ENCODE measurements at places on chromosomes 7 and 10.

- no peak for DNase-seq
These were observed 81.4 kb downstream of the VIPR2 start for GRCh38 chr7:159063046-159063840.

GRCh38 chr10:79103585-79103984 is 34.8 kb downstream of the ZMIZ1 start:
- no peak for DNase-seq

GRCh38 chr10:62755662-62756653 is 48.6 kb upstream of the ADO start:
- peak; percentile 10 for DNase-seq

GRCh38 chr10:82284180-82284579 is 409.2 kb downstream of the NRG3 start:
- DNase-seq = no peak

DNA sequence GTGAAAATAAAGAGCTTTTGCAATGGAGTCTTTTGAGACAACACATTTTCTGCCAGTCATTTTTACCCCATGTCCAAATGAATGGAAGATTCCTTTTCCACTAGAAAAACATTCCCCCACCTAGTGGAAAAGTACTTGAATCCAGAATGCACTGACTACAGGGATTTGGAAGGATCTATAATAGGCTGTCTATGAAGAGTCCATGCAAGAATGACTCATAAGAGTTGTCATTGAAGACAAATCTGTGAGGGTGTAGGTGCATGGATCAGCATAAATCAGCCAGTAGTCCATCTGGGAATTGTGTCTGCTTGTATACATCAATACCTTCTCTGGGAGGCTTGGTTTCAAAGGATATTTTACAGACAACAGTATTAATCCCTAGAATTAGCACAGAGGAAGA is 32.5 kb upstream of the TRUB1 start:
- DNase-seq = no peak

- no peak for DNase-seq
These were observed 42.4 kb upstream of the AGBL3 start for GRCh38 chr7:134943785-134944400.

DNA sequence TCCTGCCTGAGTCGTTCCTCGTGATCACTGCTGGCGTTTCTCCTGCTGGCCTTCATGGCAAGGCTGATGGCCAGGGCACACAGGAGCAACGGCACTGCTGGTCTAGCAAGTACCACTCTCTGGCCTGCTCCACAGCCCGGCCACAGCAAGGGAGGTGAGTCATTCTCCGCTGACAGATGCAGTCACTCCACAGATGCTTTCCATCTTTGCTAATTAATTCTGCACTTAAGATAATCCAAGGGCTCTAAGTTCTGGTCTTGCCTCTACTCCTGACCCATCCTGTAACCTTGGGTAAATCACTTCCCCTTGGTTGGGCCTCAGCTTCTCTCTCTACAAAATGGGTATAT is 244.4 kb downstream of the RPS24 start:
- DNase-seq = no peak

DNA sequence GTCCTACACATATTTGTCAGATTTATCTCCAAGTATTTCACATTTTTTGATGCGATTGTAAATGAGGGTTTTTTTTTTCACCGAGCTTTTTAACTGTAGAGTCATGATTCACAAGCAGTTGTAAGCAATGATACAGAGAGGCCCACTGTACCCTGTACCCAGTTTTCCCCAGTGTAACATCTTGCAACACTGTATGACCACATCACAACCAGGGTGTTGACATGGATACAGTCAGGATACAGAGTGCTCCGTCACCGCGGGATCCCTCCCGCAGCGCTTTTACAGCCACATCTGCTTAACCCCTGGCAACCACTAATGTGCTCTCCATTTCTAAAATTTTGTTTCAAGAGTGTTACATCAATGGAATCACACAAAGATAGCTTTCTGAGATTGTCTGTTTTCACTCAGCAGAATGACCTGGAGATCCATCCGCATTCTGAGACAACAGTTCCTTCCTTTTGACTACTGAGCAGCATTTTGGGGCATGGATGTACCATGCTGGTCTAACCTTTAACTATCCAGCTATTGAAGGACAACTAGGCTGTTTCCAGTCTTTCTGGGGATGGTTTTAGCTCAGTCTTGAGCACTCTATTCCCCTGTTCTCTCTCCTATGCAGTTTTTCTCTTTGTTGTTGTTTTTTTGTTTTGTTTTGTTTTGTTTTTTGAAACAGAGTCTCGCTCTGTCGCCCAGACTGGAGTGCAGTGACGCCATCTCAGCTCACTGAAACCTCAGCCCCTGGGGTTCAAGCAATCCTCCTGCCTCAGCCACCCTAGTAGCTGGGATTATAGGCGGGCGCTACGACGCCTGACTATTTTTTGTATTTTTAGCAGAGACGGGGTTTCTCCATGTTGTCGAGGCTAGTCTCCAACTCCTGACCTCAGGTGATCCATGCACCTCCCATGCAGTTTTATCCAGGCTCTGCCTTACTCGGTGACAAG is 25.9 kb downstream of the GPRIN2 start:
- no peak for DNase-seq

DNA sequence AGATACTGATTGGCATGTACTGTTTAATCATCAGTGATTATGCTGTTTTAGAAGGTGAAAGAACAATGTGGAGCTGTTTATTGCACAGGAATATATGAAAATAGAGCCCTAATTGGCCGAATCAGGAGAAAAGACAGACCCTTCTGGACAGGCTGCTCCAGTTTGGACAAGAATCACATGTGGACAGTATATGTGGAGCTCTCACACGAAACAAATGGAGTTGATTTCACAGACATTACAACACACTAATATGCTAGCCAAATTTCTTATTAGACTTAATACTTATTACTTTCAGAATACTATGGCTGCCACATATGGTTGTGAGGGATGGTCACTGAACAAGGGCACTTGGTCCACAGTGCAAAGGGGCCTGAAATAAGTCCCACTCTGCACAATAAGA is 15.5 kb downstream of the TWIST1 start:
- DNase-seq = no peak

- no peak for DNase-seq
These were observed 1.3 kb downstream of the INPP5A start for GRCh38 chr10:132538790-132539421.

- no peak for DNase-seq
These were observed 12.7 kb downstream of the FAM241B start for GRCh38 chr10:69642747-69643146.

DNA sequence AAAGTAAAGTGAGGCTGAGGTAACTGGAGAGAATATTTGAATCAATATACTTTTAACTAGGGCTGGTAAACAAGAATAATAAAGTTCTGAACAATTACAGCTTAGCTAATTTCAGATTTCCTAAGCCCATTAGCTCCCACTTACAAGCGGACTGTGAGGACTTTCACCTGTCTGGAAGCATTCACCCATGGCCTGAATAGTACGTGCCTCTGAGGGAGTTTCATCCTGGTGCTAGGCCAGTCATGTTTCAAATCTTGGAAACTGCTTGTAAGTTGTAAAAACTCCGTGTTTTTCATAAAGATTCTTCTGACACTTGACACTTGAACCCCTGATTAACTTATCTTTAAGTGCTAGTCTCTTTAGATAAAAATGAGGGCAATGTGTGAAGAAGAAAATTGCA is 975.2 kb upstream of the GHITM start:
- DNase-seq = no peak

DNA sequence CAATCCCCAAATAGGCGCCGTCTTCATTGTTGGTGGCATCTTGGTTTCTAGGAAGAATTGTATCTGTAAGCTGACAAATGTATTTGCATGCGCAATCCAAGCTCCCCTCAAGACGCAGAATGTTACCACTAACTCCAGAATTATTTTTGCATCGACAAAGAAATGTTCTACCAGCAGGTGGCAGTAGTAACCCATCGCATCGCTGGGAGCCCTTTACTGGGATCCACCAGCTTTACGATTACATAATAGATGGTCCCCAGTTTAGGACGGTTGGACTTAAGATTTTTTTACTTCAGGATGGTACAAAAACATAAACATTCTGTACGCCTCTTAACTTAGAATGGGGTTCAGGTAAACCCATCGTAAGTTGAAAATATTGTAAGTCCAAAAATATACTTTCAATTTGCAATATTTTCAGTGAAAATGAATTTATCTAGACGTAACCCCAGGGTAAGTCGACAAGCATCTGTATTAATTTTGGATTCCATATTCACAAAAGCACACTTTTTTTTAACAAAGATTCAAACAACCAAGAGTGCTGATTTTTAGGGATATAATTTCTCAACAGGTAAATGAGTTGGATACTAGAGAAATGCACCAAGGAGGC is 114.0 kb upstream of the COBL start:
- DNase-seq = peak; percentile 27

DNA sequence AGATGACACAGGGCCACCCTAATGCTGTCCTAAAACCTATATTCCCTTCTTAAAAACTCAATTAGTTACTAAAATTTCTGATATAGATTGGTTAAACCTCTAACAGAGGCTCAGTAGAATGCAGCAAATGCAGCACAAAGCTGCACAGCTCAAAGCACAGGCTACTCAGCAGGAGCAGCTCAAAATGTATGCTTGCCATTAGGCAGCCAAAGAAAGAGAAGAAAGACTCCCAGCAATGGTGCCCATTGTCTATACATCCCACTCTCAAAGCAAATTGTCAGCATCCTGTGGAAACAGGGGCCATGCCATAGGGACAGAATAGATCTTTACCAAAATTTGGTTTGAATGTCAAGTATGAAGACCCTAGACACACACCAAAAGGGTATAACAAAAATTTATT is 73.5 kb downstream of the TFPI2 start:
- no peak for DNase-seq

DNA sequence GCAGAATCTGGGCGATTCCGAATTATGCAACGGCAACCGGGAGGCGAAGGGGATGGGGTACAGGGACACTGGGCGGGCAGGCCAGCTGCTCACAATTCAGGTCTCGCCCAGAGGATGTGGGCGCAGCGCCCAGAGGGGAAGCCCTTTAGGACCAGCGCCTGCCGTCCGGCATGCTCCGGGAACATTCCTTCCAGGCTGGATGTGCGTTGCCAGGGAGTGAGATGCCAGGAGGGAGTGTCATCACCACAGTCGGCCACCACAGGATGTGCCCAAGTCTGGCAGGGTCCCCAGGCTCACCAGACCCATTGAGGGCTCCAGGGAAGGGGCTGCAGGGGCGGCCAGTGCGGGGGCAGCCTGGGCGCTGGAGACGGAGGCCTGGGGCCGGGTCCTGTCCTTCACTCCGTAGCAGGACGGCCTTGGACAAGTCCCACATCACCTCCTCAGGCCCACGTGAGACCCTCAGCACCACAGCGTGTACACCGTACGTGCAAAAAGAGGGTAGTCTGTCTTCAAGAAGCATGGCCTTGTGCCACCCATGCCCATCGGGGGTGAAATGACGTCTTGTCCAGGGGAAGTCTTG is 63.9 kb downstream of the FOXL3 start:
- DNase-seq = no peak

DNA sequence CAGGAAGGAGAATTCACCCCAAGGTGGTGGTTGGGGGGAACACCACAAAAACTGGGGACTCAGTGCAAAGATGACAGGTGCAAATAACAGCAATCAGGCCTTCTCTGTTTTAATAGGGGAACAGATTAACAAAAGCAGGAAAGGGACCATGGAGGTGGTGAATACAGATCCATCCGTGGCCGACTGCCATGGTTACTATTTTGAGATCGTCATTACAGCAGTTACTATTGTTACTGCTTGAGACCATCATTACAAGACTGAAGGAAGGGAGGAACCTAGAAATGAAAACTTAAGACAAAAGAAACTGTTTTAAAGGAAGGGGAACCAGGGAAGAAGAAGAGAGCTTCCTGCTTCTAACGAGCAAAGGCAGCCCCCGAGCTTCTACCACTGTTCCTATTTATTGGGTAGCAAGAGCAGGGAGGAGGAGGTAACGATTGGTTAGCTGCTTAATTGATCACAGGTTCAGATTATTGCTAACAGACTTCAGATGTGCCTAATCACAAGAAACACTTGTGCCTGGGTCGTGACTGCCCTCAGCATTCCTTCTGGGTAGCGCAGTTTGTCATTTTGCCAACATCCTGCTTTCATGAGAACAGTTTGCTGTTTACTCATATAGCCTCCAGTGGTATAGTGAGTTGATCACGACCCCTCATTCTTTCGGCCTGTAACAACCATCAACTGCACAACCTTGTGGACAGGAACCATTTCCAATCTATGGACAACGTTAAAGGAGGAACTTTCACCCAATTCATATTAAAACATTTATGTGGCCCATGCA is 216.3 kb downstream of the CHCHD3 start:
- DNase-seq = no peak

- DNase-seq = no peak
These were observed 37.5 kb upstream of the TPK1 start for GRCh38 chr7:144873316-144873845.

- DNase-seq = no peak
These were observed 2.7 kb upstream of the JCAD start for GRCh38 chr10:30062090-30062489.

DNA sequence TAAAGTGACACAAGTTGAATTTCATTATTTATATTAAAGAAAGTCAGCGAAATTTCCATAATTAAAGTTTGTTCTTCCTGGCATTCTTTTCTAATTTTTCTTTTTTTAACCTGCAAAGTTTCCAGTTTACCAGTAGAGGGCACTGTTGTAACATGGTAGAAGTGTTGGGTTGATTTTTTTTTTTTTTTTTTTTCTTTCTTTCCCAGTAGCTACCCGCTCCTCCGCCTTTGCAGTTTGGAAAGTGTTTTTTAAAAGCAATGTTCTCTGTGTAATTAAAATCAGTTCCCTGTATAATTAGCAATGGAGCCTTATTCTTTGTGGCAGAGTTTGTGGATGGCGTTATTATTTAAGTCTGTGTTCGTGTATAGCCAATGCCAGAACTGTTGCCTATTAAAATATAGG is 53.7 kb downstream of the TAF3 start:
- DNase-seq = no peak

DNA sequence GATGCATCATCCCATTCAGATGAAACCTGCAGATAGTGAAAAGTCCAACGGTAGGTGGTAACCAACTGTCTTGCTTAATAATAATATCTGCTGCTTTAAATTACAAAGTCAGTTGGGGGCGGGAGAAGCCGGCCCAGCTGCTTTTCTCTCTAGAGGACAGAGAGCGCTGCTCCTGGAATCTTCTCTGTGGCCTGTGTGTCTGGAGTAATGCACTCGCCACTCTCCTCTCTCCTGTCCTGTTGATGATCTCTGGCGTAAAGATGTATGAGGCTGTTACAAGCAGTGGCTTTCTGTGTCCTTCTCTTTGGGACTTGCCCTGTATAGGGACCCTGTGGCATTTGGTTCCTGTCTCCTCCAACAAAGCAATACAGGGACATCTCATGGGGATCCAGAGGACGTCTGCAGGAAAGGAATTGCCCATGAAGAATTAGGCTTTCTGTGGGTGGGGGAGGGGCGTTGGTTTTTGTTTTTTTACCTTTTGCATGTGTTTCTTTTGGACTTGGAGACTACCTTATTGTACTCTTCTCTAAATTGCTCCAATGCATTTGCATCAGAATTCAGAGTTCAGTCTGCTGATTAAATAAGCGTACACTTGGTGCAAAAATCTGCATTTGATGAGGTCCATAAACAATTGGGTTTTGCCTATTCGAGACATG is 231.6 kb downstream of the CELF2 start:
- no peak for DNase-seq

DNA sequence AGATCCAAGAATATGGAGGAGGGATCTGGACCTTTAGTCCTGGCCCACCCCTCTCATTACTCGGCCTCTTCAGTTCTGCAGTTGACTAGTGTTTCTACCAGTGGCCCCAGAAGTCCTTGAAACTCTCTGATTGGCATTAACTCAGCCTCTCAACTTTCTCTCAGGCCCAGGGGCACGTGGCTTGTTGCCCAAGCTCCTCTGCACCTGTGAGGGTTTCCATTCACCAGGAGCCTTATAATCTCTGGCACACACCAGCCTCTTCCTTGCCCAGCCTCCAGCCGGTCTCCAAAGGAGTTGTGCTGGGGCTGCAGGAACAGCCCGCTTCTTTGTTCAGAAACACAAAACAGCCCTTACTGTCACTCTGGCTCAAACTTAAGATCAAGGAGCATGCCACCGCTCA is 47.6 kb upstream of the ZPBP start:
- DNase-seq = no peak
